ENCODE measurements at places on chromosomes 7 and 10.

- DNase-seq, result no peak
These were observed 10.7 kb downstream of the DPYSL4 start for GRCh38 chr10:132197271-132198067.

DNA sequence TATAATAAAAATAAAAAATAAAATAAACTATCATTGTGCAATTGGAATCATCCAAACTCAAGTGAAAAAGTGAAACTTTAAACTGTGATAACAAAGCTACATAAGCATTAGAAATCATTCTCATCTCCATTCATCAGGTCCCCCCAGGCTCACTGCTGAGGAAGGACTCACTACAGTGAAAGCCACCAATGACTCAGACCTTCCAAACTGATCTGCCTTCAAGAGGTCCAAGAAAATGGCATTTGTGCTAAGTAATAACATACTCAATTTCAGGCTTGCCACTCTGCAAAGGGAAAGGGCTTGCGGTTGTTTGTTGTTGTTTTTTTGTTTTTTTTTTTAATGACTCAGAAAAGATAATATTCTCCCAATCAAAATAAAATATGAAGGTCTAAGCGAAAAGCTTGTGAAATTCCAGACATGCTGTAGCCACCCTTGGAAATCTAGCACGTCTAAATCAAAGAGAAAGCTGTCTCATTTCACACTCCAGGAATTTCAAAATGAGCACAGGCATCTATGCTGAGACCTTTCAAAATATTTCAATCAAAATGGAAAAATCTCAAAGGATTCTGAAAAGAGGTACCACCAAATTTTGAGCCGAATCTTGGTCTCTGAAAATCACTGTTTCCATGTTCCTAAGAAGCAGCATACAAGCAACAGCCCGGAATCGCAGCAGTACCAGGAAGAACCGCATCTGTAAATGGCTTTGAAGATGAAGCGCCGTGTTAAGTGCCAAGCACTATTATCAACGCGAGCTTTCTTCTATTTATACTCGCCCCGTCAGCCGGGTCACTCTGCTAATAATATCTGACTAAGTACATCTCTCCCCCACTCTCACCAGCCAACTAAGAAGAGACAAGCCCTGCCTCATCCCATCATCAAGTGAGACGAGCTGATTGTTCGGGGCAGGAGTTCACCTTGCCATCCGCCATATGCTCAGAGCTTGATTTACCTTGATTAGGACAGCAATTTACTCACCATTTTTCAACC is 13.5 kb downstream of the SFMBT2 start:
- peak; percentile 46 for DNase-seq

DNA sequence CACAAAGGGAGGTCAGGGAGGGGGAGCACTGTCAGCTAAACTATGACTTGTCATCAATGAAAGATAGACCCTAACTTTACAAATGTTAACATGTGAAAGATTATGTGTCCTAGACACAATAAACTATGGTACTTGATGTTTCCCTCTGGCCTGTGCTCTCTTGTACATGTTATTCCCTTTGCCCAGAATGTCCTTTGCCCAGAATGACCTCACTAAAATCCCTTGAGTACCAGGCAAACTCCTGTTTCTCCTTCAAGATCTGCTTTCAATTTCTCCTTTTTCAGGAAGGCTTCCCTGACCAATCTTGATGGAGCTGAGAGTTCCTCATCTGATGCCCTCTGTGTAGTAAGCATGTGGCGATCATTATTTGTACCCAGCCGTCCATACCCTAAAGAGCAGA is 143.1 kb downstream of the ZNF365 start:
- no peak for DNase-seq

DNA sequence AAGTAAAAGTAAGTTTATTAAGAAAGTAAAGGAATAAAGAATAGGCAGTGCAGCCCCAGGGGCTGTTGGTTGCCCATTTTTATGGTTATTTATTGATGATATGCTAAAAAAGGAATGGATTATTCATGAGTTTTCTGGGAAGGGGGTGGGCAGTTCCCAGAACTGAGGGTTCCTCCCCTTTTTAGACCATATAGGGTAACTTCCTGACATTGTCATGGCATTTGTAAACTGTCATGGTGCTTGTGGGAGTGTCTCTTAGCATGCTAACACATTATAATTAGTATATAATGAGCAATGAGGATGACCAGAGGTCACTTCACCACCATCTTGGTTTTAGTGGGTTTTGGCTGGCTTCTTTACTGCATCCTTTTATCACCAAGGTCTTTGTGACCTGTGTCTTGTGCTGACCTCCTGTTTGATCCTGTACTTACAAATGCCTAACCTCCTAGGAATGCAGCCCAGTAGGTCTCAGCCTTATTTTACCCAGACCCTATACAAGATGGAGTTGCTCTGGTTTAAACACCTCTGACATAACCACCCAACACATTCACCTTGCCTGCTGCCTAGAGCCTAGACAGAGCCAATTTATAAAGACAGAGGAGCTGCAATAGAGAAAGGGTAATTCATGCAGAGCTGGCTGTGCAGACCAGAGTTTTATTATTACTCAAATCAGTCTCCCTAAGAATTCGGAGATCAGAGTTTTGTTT is 10.9 kb upstream of the ERCC6 start:
- DNase-seq, result no peak

- no peak for DNase-seq
These were observed 138.8 kb downstream of the SORCS1 start for GRCh38 chr10:107025676-107026075.

GRCh38 chr10:81036257-81036656 is 498.6 kb downstream of the SH2D4B start:
- DNase-seq, result no peak

GRCh38 chr7:107495516-107495915 is 25.7 kb downstream of the GPR22 start:
- peak; percentile 8 for DNase-seq

Data from MV-4-11 (cell line).